PC-9 (cell line): ENCODE measurements at places on chromosomes 12 and 14. TPM values are rescaled to one million over a fixed set of nuclear protein-coding genes. Genes with fewer than 3 reads are reported as not detected.

GRCh38 chr14:52380294-52380693 lies 66.2 kb downstream of the PTGER2 start:
- DNase-seq = no peak

- DNase-seq = no peak
Measured at GRCh38 chr12:39344926-39345325, 98.0 kb downstream of the KIF21A start.

- DNase-seq = no peak
Measured at GRCh38 chr12:51847643-51848325, 734 bp downstream of the FIGNL2 start.

DNA sequence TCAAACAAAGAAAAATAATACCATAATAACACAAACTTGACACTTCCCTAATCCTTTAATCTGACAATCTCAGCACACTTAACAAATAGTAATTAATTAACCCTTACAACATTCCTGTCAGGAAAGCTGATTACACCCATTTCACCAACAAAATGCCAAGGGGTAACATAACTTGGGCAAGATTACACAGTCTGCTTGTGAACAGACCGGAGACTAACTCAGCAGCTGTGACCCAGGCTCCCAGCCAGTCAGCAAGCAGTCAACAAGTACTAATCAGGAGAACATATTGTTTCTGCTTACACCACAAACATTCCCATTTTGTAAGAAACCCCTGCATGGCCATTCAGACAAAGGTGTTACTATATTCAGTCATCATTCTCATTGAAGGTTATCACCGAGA lies 592.5 kb upstream of the FLRT2 start:
- no peak for DNase-seq

- no peak for DNase-seq
Measured at GRCh38 chr12:124878795-124879516, 15.3 kb upstream of the SCARB1 start.

GRCh38 chr12:42291680-42292079 lies 34.2 kb downstream of the ZCRB1 start:
- no peak for DNase-seq

- no peak for DNase-seq
Measured at GRCh38 chr12:122126342-122126635, 47.7 kb downstream of the IL31 start.

DNA sequence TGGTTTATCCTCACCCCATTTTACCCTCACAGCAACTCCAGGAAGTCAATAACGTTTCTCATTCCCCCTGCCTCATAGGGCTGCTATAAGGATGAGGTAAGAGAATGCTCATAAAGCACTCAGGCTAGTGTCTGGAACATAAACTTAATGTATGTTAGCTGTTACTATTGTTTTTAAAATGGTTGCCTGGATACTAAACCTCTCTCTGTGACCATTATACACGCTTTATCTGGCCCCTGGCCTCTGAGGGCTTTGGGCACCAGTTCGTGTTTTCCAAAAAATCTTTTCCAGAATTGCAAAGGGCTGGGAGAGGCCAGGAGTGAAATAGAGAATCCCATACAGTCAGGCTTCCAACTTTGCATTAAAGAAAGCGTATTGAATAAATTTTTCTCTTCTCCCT lies 113.9 kb downstream of the KTN1 start:
- no peak for DNase-seq

GRCh38 chr12:29322157-29322556 lies 58.8 kb downstream of the ERGIC2 start:
- no peak for DNase-seq

DNA sequence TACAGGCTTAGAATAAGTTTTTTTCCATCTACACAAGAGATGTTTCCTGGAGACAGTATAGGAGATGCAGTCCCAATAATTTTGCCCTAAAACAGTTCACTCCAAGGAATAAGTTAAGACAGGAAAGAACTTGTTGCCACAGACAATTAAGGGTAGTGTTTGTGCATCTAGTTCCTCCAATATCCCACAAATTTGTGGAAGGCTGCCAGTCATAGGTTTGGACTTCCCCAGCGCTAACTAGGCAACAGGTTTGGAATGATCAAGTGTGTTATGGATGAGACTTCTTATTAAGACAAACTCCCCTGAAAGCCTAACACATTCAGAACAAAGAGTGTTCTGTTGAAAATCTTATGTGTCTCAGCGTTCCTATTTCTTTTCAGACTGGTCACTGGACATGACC lies 611.0 kb downstream of the CCER1 start:
- DNase-seq = no peak

GRCh38 chr12:107684990-107685359 lies 624 bp upstream of the PWP1 start:
- no peak for DNase-seq

DNA sequence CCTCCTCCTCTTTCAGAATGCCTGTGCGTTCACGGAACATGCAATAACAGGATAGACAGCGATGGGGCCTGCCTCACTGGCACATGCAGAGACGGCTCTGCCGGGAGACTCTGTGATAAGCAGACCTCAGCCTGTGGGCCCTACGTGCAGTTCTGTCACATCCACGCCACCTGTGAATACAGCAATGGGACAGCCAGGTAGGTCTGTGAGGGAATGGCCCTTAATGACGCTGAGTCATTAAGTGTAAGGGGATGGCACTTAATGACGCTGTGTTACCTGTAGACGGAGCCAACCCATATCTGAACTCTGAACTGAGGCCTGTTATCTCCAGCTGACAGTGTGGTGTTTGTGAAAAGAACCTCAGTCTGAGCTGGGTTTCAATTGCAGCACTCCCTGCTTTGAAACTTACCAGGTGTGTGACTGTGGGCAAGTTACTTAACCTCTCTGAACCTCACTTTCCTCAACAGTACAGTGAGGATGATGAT lies 86.9 kb downstream of the STAB2 start:
- DNase-seq = no peak

- DNase-seq = no peak
Measured at GRCh38 chr12:11822081-11822834, 172.8 kb downstream of the ETV6 start.

GRCh38 chr14:36773136-36773540 lies 111.5 kb downstream of the PAX9 start:
- peak; percentile 57 for DNase-seq

- peak; percentile 78 for DNase-seq
Measured at GRCh38 chr14:35365130-35366055, 39.2 kb downstream of the NFKBIA start.

DNA sequence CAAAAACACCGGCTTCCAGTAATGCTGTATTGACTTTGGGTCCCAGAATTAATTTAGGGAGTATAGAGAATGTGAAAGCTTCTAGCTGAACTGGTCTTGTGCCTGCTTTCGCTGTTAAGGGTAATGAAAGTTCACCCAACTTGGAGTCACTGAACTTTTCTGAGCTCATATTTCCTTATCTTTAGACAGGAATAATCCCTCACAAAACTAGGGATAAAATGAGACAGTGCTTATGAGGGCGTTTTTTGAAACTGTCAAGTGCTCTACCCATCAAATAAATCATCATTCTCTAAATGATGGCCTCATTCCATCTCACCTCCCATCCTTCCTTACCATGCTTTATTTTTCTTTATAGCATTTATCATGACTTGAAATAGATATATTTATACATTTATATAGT lies 74.7 kb downstream of the RFX4 start:
- DNase-seq = no peak

DNA sequence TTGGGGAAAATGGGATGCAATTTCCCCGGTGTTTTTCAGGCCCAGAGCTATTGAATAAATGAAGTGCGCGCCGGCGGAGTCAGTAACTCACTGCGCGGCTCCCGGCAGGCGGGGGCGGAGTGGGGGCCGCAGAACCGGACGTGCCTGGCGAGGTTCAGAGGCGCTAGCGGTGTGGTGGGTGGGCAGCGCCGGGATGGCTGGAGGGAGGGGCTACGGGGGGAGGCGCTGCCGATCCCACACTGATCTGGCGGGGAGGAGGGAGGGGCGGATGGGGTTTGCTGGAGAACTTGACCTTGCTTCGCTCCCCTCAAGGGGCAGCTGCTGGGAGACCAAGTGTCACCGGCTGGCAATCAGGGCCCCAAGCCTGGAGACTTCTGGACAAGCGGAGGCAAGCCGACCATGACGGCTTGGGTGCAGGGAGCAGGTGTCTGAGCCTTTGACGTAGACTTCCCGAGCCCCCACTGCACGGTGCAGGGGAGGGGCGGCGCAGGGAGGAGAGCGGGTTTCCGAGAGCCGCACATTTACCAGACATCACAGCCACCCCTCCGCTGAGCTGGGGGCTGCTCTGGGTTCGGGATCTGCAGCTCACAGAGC lies 174.1 kb upstream of the RTL1 start:
- no peak for DNase-seq

- no peak for DNase-seq
Measured at GRCh38 chr12:480831-481816, 21.4 kb downstream of the B4GALNT3 start.

GRCh38 chr12:124929649-124930419 lies 15.4 kb upstream of the UBC start:
- DNase-seq = no peak

DNA sequence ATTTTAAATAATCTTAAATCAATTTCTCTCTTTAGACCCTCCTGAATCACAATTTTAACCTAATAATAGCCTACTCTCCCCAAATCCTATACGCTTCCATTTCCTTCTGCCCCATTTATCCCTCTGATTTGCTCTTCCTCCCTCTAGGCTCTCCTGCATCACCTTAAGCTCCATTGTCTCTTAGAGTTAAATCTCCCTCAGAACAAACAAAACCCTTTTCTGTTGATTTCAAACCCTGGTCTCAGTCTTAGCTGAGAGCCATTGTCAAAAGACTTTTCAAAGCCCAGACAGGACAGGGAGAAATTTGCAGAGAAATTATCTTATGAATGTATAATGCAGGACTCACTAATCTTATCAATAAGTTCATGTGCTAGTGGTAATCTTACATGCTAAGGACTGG lies 106.1 kb downstream of the C12orf75 start:
- no peak for DNase-seq

GRCh38 chr12:51784688-51785087 lies 63.8 kb downstream of the FIGNL2 start:
- no peak for DNase-seq

GRCh38 chr12:58346032-58346632 lies 404.8 kb downstream of the ATP23 start:
- no peak for DNase-seq

DNA sequence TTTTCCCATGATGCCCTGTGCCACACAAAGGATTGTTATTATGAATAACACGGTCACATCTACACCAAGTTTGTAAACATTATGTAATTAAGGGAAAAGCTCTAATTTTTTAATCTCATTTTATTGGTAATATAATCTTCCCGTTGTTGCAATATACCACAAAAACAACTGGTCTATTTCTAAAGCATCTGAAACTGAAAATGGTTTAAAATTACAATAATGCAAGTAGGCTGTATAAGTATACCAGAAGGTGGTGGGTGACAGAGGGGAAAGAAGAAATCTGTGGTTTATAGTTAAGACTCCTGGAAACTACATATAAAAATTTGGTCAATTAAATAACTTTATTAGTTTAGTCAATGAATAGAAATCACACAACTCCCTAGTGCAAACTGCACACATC lies 5.2 kb downstream of the DDHD1 start:
- no peak for DNase-seq

DNA sequence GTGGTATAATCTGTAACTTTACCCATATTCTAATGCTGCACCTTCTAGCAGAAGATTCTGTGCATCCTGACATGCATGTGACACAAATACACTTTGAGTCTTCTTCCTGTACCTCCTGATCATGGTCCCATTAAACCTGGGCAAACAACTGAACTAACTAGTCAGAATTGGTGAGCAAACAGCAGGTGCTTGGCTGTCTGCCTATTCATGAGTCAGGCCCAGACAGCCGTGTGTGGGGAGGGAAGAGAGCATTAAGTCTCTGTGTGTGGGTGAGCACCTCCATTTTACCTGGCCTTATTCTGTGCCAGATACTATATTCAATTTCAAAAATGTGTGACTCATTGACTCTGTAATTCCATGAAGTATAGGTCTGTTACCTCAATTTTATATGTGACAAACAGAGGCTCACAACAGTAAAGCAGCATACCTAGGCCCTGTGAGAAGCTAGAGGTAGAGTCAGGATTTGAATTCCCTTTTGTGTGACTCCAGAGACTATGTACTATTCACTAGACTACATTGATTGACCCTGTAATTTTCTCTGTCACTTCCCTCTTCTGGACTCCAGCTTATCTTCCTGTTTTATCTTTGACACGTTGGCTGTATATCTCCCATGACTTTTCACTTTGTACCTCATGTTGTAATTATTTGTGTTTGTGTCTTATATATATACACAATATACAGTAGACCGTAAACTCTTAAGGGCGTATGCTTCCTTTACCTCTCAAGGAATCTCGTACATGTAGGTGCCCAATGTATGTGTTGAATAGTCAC lies 32.2 kb downstream of the SUSD6 start:
- DNase-seq = peak; percentile 98

DNA sequence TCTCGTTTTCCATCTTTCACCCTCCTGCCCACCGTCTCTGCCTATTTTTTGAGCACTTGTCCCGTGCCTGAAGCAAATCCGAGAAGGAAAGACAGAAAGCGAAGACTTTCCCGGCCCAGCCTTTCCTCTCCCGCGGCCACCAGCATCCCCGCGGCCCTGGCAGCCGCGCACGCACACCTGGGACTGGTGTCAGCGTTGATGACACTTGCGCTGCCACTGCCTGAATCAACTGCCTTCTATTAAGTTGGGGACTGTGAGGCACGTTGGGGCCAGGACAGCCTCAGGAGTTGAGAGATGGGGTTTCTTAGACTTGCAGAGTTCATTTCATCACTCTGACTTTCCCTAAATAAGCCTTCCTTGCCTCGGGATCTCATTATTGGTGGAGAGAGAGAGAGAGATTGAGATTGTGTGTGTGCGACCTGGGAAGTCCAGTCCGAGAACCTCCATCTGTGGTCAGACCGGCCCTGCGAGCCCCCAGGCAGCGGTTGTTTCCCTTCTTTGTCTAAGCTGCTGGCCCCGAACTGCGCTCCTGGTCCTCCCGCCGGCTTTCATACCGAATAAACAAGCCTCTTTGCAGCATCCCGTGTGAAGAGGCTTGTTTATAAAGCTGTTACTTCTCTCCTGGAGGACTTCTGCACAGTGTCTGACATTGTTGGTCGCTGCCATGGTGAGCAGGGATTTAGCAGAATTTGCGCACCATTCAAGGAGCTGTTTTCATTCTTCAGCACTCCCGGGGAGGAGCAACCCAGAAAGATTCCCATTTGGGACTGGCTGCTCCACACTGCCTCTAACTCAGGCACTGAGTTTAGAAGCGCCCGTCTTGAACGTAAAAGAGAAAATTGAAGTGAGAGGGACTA lies 1.5 kb downstream of the PDZRN4 start:
- DNase-seq = no peak

- DNase-seq = no peak
Measured at GRCh38 chr12:118581371-118581770, 205.0 kb downstream of the SUDS3 start.

GRCh38 chr12:100859063-100859627 lies 64.6 kb downstream of the ANO4 start:
- DNase-seq = no peak

Gene KLRF1
- total RNA-seq = not detected in 2 replicates

Gene DEGS2
- 0.11 and 0.15 TPM in 2 replicates for total RNA-seq

Gene LTBR
- 178 and 185 TPM in 2 replicates for total RNA-seq

Gene AQP2
- total RNA-seq = not detected in 2 replicates

Gene RNASE7
- total RNA-seq = not detected in 2 replicates

Gene TMTC2
- total RNA-seq = 8.3 and 8.6 TPM in 2 replicates

Gene IL31
- total RNA-seq = not detected in 2 replicates

Gene SLC25A47
- not detected in 2 replicates for total RNA-seq

Gene SPPL3
- 27.1 and 44.7 TPM in 2 replicates for total RNA-seq

Gene MYO1H
- total RNA-seq = not detected in 2 replicates

Gene SERPINA3
- not detected in 2 replicates for total RNA-seq

Gene LRTM2
- total RNA-seq = not detected in 2 replicates

Gene NGB
- not detected in 2 replicates for total RNA-seq

Gene USP44
- 1.0 and 1.3 TPM in 2 replicates for total RNA-seq

Gene ADAM21
- 0.15 TPM in 1 of 2 replicates, not detected in the other for total RNA-seq

Gene OR6C3
- total RNA-seq = not detected in 2 replicates

Gene CMTM5
- not detected in 2 replicates for total RNA-seq

Gene TMCC3
- total RNA-seq = 10.0 and 19.9 TPM in 2 replicates
